Fibroblast of villous mesenchyme (primary cell): ENCODE measurements at places on chromosomes 5 and 9.
A peak's percentile ranks its signal among the peaks of the same experiment; 100 is the strongest.

DNA sequence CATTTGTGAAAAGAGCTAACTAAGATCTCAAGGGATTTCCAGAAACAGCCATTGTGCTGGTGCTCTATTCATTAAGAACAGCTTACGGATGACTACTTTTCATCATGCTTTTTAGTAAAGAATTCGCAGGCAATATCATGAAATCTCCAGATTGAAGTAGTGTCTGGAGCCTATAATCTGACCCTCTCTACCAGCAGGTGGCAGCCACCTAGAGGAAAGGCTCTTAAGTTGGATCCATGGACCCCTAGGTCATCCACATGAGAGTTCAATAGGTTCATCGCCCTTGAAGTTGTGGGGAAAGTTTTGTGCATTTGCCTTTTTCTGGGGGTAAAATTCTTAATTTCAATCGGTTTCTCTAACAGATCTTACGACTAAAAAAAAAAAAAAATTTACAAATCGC lies 82.3 kb downstream of the SLC1A3 start:
- DNase-seq, result peak; percentile 14

DNA sequence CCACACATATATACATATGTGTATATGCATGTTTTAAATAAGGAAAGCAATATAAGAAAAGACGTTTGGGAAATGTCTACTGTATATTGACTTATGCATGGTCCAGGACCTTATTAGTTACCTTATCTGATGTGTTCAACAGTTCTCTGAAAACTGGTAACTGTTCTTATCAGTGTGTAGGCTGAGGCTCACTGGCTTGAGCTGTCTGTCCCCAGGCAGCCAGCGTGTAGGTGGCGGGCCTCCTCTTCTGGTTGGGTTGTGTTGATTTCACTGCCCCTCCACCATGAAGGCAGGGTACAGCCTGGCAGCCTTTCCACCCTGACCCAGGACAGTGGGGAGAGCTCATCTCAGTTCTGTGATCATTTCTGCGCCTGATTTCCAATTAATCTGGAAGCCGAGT lies 38.7 kb upstream of the SEMA4D start:
- DNase-seq, result no peak

DNA sequence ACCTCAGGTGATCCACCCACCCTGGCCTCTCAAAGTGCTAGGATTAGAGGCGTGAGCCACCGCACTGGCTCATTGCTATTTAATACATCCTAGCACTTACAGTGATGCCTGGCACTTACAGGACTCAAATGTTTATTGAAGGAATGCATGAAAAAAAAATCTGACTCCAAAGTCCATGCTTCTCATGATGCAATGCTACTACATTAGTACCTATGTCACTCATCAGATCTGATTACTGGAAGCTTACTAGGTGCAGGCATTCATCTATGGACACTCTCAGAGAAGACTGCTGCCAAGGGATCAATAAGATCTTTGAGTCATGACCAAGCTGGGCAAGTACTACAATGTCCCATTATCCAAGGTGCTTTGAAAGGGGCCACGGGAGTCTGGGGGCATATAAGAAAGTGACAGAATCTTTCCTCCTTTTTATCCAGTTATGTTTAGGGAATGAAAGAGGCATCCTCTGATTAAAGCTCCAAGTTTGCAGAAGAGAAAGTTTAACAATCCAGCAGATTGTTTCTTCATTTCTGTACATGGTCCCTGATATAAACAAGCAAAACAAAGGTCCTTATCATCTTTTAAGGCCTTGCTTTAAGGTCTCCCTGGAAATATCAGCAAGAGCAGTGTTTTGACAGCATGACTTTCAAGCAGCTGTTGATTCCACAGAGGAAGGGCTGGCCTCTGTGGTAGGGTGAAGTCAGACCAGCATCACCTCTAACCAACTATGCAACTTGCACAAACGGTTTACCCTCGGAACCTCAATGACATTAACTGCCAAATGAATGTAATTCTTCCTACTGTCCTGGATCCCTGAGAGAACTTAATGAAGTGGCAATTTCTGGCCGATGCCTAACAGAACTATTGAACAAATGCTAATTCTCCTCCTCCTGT lies 35.9 kb downstream of the ARPC5L start:
- DNase-seq, result no peak

DNA sequence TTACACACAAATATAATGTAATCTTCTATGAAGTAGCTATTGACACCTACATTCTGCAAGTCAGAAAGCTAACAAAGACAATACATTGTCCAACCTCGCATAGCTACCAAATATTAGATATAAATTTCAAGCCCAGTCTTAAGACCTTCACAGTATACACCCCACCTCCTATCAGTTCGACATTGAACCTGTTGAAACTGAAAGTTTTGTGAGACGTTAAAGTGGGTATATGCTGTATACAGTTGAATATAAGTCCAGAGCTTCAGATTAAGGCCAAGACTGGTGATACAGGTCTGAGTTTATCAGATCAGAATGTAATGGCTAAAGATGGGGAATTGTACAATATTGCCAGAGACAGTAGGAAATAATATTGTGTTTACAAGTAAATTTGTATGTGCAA lies 489.3 kb upstream of the RORB start:
- no peak for DNase-seq

DNA sequence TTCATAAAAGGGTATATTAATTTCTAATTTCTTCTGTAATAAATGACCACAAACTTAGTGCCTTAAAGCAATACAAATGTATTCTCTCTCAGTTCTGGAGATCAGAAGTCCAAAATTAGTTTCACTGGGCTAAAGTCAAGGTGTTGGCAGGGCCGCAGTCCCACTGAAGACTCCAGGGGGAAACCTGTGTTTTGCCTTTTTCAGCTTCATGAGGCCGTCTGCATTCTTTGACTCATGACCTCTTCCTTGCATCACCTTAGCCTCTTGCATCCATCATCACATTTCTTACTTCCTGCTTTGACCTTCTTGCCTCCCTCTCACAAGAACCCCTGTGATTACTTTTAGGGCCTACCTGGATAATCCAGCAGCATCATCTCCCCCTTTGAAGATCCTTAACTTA lies 42.0 kb upstream of the ALDH1B1 start:
- DNase-seq, result no peak

GRCh38 chr5:127590156-127590722 lies 58.6 kb upstream of the CTXN3 start:
- DNase-seq, result no peak

GRCh38 chr5:115583474-115583873 lies 18.8 kb downstream of the TICAM2 start:
- DNase-seq, result peak; percentile 83

- no peak for DNase-seq
Observed at GRCh38 chr5:168193493-168194250, 97.8 kb upstream of the WWC1 start.

- DNase-seq, result peak; percentile 92
Observed at GRCh38 chr9:75106857-75107256, 18.5 kb downstream of the OSTF1 start.

GRCh38 chr9:81028504-81028903 lies 660.8 kb downstream of the TLE1 start:
- DNase-seq, result peak; percentile 86

- no peak for DNase-seq
Observed at GRCh38 chr9:95831810-95832209, 43.7 kb upstream of the ERCC6L2 start.

DNA sequence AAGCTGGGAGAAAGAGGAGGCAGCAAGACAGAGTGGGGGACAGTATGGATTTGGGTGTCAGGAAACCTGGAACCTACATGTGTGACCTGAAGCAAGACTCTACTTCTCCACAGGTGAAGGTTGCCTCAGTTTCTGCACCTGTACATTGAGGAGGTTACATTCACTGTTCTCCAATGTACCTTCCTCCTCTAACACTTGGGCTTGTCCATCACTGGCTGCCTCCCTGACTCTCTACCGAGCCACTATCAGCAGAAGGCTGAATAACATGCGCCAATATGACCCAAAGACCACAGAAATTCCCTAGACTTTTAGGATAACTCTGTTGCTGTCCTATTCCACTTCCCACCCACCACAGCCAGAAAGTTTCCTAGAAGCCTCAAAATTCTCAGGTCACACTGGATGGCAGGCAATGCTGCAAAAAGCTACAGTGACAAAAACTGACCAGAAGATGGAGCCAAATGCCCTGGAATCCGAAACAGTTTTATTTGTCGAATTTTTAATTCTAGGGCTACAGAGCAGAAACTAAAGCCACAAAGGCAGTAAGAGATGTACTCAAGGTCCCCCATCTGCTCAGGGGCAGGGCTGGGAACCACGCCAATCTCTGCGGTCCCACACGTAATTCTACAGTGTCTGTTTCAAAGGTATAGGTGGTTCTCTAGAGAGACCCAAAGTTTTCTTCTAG lies 64.4 kb downstream of the FAM114A2 start:
- peak; percentile 52 for DNase-seq

DNA sequence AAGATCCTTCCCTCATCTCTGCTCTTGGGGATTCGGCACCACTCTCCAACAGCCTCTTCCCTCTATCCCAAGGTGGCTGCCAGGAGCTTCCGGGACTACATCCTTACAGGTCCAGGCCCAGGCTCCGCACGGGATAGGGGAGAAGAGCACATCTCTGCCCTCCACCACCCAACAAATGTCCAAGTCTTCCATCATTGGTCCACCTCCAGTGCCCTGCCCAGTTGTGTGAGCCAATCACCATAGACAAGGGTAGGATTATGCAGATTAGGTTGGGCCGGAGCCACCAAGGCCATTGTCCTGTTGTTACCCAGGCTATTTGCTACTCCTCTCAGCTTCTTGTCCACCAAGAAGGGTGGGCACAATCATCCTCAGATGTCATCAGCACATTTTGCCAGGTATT lies 9.1 kb downstream of the UNC5A start:
- no peak for DNase-seq

DNA sequence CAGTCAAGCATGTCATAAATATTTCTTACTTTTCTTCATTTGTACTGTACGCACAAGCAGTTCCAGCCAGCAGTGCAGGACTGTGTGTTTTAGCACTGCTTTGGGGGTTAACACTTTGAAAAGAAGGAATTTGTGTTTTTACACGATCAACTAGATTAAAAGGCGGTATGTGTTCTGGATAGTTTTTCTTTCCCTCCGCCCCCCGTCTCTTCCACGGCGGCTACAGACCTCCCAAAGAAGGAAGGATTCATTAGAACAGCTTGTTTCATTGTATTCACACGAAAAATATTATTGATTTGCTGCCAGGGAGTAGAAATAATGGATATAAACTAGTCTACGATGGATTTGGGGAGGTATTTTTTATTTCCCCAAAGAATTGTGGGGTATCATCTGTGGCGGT lies 336.8 kb upstream of the RFX3 start:
- no peak for DNase-seq

GRCh38 chr5:108769352-108769751 lies 21.7 kb downstream of the FER start:
- DNase-seq, result peak; percentile 45

- peak; percentile 45 for DNase-seq
Observed at GRCh38 chr5:149543361-149544027, 7.7 kb downstream of the CSNK1A1 start.
